ENCODE measurements at places on chromosomes 7 and 10.

- no peak for DNase-seq
Measured at GRCh38 chr10:44619975-44620374, 235.1 kb upstream of the CXCL12 start.

- DNase-seq: no peak
Measured at GRCh38 chr10:114649217-114649903, 8.7 kb downstream of the ABLIM1 start.

GRCh38 chr10:131799429-131799828, 101.4 kb upstream of the PPP2R2D start:
- no peak for DNase-seq

DNA sequence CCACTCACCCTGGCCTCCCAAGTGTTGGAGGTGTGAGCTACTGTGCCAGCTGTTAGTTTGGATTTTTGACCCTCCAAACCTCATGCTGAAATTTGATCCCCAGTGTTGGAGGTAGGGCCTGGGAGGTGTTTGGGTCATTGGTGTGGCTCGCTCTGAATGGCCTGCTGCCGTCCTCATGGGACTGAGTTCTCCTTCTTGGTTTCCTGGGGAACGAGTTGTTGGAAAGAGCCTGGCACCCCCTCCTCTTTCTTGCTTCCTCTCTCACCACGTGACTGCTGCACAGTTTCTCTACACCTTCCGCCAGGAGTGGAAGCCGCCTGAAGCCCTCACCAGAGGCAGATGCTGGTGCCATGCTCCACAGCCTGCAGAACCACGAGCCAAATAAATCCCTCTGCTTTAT, 253.5 kb downstream of the PHTF2 start:
- DNase-seq: no peak

DNA sequence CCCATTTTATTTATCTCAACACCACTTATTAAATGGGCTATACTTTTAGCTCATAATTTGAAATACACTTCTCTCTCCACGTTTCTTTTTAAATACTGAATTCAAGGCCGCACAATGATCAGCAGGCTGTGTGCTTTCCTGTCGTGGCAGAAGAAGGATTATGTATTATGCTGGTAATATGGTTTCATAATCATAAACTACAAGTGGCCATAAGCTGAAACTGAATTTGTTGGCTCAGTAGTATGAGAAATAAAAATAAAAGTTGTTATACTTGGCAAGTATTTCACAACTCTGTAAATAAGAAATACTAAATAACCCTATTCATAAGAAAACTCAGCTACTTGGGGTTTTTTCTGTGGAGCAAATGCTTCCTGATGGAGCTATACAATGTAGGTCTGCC, 313.6 kb downstream of the DOCK4 start:
- no peak for DNase-seq

DNA sequence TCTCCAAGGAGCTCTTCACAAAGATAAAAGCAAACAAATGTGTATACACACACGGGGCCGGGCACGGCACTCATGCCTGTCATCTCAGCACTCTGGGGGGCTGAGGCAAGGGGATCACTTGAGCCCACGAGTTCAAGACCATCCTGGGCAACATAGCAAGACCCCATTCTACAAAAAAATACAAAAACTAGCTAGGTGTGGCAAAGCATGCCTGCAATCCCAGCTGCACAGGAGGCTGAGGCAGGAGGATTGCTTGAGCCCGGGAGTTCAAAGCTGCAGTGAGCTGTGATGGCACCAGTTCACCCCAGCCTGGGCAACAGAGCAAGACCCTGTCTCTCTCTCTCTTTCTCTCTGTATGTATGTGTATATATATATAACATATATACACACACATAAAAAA, 22.3 kb downstream of the TTYH3 start:
- DNase-seq: no peak

GRCh38 chr10:117096599-117097201, 41.4 kb downstream of the VAX1 start:
- DNase-seq: no peak

DNA sequence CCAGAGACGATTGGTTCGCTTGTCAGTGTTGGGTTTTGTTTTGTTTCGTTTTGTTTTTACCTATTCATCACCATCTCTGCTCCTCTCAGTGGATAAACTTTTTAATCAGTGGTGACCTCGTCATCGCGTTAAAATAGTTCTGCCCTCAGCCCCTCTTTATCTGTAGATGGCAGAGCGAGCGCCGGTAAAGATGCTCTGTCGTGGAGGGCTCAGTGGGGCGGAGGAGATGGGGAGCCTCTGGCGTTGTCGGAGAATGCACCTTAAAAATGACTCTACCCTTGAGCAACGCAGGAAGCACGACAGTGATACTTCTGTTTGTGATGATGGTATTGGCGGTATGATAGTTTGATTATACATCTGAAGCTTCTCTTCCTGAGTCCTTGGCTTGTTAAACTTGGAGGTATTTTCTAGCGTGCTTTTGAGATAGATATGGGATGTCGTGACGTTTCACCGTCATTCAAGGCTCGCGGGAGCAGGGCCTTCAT, 554 bp downstream of the CSGALNACT2 start:
- DNase-seq: no peak

DNA sequence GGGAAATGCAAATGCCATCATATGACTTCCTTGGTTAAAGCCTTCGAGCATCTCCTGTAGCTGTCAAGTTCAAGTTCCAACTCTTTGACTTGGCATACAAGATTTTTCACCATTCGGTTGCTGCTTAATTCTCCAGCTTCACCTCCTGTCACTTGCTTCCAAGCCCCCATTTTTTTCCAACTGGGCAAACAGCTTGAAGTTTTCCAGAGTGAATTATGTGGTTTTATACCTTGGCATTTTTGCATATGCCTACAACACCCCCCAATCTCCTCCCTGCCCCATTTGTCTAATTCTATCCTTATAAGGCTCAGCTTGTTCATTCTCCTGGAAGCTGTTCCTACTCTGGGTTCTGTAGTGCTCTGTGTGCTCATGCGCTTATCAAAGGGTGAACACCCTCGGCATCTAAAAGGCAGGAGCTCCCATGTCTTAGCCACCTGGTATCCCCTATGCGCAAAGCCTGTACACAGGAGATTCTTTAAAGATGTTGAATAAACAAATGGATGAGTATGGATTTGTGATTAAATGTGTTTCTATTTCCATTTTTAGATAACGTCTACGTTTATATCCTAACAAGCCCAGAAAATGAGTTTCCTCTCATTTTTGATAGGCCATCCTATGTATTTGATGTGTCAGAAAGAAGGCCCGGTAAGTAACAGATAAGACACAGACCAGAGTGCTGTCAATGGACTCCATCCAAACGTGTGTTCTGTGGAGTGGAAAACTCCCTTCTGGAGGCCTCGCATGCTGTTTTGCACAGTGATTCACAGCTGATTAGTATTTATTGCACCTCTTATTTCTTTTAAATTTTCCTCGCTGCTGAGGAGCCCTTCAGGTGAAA, 52.5 kb downstream of the CDHR3 start:
- no peak for DNase-seq

DNA sequence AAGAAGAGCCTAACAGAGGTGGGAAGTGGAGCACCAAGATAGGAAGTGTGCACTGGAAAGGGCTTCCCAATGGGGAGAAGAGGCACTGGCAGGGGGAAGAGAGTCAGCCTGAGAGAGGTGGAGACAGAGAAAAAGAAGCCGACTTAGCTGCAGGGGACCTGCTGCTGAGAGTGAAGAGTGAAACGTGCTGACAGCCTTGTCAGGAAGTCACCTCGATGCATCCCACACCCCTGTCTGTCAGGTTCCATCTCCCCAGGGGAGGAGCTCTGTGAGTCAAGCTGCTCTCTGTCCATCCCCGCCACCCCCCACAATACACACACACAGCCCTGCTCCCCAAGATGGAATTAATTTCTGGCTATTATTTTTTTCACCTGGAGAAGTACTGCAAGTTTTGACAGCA, 14.0 kb downstream of the KAZALD1 start:
- no peak for DNase-seq

- no peak for DNase-seq
Measured at GRCh38 chr10:6354168-6354772, 151.5 kb downstream of the PFKFB3 start.
